HCT116 (cell line): ENCODE measurements at places on chromosomes 1 and 21.

GRCh38 chr1:40956407-40956806, 23.1 kb upstream of the CTPS1 start:
- DNase-seq, result no peak

GRCh38 chr1:240000634-240001033, 91.0 kb upstream of the FMN2 start:
- DNase-seq, result no peak

- no peak for DNase-seq
Observed at GRCh38 chr1:200478945-200479558, 69.2 kb upstream of the ZNF281 start.

DNA sequence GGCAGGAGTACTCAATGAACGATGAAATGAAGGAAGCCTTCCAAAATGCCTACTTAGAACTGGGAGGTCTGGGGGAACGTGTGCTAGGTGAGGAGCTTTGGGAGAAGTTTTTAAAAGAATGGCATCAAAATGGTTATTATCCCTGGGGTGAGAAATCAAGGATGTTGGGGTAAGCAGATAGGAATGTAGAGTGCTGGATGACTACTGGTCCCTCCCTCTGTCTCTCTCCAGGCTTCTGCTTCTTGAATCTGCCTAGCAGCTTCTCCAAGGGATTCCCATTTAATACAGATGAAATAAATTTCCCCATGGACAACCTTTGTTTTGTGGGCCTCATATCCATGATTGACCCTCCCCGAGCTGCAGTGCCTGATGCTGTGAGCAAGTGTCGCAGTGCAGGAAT, 19.0 kb upstream of the CASQ1 start:
- no peak for DNase-seq

DNA sequence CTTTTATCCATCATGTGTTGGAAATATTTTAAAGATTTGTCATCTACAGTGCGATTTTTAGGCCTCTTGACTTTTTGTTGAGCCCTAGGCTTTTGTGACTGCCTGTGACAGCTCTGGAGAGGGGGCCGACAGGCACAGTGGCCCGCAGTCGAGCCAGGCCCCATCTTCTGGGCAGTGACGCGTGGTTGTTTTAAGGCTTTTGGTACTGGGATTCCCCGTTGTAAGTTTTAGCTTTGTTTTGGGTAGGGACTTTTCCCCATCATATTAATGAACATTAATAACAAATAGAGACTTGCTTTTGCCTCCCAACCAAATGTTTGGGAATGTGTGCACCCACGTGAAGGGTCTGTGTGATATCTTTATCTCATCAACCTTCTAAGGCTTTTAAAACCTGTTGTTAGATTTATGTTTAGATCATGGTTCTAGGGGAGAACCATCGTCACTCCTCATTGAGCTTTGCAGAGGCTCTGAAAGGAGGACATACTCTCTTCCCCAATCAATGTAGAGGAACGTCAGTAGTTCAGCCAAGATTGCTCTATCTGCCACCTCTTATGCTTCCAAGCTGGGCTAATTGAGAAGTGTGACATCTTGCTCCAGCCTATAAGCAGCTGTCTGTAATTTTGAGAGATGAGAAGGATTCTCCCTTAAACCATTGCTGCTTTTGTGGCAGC, 34.6 kb downstream of the MAPKAPK2 start:
- no peak for DNase-seq

DNA sequence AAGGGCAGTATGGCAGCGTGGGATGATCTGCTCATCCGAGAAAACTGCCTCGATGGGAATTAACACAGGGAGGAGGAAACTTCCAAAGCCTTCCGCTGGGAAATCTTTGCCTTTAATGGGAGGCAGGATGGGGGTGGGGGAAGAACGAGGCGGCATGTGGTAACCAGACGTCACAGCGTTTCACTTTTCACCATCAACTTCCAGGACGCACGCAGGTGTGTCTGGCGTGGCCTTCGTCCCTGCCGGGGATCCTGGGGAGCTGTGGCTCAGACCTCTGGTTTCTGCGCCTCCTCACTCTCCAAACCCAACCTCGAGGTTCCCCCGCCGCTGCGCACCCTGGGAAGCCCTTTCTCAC, 282 bp downstream of the RSPH1 start:
- DNase-seq, result no peak

DNA sequence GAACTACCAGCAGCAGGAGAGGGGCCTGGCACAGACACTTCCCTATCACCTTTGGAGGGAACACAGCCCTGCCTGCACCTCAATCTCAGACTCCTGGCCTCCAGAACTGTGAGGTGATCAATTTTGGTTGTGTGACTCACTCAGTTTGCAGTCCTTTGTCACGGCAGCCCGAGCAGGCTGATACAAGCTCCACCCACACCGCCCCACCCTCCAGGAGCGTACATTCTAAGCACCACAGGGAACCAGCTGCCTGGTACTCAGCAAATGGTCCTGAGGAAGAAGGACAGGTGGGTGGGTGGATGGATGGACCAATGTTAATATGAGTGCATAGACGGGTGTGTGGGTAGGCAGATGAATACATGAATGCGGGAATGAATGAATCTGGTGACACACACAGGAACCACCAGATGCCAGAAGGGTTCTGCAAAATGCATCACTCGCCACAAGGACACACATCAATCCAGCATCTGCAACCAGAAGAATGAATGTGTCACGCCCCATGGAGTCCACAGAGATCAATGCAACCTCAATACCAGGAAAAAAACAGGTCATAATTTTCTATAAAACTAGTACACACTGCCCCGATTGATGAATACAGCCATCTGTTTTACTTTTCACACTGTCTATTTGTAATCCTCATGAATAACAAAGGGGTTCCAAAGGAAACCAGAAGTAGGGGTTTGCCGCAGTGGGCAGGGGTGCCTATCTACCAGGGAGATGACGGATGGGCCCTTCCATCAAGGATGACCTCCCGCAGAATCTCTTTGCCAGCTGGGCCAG, 284.5 kb downstream of the NPHP4 start:
- DNase-seq, result peak; percentile 10

- DNase-seq, result no peak
Observed at GRCh38 chr1:32047701-32048100, 25.0 kb upstream of the TMEM39B start.

GRCh38 chr1:53598966-53599365, 139.8 kb downstream of the DMRTB1 start:
- DNase-seq, result no peak

GRCh38 chr1:222794656-222795474, 20.0 kb upstream of the DISP1 start:
- DNase-seq, result no peak

DNA sequence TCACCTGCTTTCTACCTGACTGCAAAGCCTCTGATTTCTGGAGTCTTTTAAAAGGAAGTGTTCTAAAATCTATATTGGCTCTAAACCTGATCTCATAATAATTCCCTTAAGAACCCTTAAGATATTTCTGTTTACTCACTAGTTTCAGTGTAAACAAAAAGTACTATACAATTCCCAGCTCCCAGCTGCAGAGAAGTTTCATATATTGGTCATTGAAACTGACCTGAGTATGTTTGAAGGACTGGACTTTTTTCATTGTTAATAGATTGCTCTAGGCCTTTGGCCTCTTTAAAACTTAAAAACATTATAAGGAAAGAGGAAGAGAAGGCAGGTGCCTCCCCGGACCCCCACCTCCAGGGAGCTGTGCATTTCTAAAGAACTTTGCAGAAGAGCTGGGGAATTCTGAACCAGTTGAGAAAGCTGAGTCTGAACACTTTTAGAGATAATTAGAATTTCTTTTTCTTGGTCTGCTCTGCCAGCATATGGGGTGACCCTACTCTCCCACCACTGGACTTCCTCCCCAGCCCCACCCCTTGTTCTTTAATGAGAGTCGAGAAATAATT, 23.7 kb downstream of the CLIC6 start:
- DNase-seq, result no peak

- DNase-seq, result no peak
Observed at GRCh38 chr1:87393445-87394085, 64.9 kb downstream of the LMO4 start.

DNA sequence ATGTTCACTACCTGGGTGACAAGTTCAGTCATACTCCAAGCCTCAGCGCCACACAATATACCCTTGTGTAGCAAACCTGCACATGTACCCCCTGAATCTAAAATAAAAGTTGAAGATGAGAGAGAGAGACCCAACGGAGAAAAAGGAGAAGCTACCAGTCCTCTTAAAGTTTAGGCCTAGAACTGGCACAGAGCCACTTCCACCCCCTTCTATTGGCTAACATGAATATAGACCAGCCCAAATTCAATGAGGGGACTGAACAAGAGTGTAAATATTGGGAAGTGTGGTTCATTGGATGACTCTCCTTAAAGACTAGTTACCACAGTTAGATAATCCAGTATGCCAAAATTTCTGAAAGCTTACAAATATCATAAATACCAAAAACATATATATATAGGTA, 139.9 kb upstream of the ATP1B1 start:
- no peak for DNase-seq

DNA sequence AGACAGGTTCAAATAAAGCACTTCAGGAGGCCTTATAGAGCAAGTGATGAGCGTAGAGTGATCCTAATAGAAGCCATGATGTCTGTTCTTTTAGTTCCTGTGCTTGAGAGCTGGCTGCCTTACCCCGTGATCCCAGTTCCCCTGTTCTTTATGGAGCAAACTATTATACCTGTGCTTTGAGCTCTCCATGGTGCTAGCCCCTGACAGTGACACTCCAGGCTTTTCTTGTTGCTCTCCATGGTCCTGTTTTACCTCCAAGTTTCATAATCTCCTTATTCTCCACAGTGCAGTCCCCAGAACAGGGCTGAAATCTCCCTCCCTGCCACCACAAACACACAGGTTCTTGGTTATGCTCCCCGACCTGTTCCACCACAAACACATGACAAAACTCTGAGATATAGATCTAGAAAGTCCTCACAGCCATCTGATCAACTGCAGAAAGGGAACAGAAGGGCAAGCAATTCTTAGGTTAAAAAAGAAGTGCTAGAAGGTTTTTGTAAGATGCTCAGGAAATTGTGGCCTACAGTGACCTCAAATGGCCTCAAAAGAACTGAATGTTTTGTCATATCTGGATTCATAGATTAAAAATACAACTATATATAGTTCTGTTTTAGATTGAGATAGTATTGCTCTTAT, 6.0 kb downstream of the CADM3 start:
- DNase-seq, result peak; percentile 21
